ENCODE measurements at places on chromosomes 16 and 17.
A peak's percentile ranks its signal among the peaks of the same experiment; 100 is the strongest.

DNA sequence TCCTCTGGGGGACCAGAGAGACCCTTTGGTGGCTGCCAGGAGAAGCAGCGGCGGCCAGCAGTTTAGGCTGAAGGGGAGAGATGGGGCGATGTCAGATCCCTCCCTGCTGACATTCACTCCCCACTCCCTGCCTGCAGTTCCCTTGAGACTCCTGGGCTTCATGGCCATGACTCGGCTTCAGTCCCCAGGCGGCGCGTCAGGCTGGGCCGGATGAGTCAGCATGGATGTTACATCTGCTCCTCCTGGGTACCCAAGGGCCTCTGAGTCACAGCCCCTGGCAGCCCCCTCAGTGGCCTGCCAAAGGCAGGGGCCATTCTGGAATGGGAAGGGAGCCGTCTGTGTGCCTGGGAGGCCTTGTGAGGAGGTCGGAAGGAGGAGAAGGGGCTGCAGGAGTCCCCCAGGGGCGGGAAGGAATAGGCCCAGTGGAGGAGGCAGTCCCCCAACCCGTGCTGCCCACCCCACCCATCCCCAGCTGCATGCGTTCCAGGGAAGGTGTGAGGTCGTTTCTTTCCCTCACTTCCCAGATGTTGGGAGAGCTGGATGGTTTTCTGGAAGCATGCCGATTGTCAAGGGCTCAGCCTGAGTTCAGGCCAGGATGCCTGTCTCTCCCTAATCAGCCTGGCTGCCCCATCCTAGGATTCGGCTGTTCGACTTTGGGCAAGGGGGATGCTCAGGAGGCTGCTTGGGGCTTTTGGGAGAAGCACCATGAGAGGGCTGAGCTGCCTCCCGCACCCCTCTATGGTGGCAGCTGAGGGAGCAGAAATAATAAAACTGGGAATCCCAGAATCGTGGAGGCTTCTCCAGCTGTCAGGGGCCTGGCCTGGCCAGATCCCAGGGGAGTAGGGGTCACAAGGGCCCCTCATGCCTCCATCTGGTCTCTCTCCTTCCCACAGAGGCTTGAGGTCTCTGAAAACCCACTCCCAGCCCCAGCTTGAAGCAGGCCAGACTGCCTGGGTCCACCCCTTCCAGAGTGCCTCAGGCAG is 9.7 kb downstream of the RHBDL3 start:
- peak; percentile 12 for DNase-seq

DNA sequence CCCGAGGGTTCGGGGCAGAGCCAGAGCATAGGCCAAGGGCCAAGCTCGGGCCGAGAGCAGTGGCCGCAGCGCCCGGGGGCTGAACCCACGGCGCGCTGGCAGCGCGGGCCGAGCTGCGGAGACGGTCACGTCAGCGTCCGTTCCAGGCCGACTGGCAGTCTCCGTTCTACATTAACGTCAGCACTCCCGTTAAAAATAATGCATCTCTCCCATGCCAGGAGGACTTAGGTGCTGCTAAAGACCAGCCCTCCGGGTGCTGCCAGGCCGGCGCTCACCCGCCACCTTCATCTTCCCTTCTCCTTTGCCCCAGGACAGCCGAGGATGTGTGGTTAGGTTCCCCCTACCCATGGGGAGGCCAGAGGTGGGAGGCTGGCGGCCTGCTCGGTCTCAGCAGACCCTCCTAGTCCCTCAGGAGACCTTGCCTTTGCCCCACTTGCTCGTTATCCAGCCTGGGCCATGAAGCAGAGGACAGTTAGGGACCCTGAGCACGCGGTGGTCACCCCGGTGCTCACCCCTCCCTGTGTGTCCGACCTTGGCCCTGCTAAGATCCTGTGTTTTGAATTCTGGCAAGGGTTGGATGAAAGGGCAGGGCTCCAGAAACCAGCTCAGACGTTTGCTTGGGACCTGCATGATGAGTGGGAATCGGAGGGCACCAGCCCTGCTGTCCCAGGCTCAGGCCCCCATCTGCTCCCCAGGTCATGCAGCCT is 572 bp downstream of the MPG start:
- no peak for DNase-seq

DNA sequence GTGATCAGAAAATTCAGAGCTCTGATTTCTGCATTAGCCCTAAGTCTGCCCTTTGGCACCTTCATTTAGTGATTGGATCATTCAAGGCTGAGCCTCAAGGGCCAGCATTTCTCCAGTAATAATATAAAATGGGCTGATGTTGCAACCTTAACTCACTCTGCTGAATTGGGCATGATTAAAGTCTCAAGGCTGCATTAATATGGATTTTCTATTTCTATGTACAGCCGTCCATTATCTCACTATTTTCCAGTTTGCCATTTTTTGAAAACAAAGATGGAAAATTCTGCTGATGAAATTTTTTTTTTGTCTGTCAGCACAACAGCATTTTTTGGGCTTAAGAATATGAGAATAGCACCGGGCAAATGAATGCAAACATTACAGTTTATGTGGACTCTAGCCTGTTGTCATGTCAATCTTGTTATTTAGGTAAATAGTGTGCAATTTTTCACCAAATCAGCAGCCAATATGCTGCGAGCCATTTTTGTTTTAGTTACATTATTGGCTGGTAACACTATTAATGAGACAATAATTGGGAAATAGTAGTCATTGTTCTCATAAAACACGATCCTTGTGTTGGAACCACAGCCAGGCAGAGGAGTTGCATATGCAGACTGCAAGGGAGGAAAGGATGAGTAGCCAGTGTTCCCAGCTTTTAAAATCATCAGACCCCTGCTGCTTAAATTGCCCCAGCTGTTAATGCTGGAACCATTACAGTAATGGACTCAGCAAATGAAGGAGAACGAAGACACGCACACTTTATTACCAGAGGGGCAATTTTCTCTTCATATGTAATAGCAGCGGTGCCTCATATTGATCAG is 10.5 kb downstream of the FTO start:
- DNase-seq: no peak

GRCh38 chr16:27404163-27404823 is 2.3 kb downstream of the IL21R start:
- DNase-seq: no peak

- DNase-seq: no peak
Observed at GRCh38 chr16:66440970-66441369, 13.9 kb downstream of the BEAN1 start.

DNA sequence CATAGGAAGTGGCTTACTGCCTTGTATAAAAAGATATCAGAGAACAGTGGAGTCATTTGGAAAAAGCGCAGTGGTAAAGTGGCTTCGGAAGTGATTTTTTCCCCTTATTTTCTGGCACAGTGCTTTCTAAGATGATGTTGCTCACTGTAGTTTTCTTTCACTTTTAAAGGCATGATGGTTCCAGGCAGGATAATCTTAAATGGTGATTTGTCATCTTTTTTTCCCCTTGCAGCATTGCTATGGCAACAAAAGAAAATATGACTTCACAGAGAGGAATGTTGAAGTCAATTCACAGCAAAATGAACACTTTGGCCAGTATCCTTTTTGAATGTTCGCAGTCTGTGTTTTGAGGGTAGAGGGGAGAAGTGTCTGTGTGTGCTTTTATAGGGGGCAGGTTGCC is 42.5 kb downstream of the GOSR1 start:
- no peak for DNase-seq

DNA sequence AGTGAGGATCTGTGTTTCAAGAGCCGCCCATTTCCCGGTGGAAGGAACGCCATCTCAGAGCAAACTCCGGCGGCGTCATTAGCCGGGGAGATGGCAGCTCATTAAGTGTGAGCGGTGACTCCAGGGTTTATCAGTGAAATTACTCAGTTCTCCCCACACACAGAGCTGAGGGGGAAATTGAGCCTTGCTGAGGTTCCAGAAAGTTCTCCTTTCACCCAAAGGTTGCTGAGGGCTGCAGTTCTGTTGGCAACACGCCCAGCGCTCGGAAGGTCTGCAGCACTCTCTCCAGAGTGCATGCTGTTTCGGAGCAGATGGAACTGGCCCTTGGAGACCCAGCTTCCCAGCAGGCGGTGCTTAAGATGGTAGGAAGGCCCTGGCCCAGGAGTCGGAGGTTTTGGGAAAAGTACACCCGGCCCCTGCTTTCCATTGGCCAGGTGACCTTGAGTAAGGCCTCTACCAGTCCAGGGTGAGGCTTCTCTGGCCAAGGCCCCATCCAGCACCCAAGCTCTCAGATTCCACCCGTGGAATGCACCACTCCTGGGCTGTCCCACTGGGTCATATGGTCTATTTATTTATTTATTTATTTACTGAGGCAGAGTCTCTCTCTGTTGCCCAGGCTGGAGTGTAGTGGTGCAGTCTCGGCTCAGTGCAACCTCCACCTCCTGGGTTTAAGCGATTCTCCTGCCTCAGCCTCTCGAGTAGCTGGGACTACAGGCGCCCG is 167.7 kb upstream of the CIBAR2 start:
- DNase-seq: no peak

DNA sequence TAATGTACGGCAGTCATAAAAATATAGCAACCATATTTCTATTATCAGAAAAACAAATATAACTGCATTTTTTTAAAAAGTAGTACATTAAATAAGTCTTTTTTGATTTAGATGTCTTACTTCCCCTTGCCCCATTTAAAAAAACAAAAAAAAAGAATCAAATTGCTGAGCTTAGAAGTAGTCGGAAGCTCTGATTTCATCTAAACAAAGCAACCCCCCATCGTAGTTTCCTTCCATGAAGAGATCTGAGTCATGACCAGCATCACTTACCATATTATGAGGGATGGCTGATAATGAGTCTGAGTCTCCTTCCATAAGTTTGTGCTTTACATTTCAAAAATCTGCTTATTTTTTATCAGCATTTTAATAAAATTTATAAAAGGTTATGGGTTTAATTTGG is 86.2 kb downstream of the ITFG1 start:
- no peak for DNase-seq

- peak; percentile 80 for DNase-seq
Observed at GRCh38 chr16:30786936-30787612, at the start of gene ZNF629. Gene ZNF629, minus strand, starts transcription at chr16:30787205. Its CDS starts 2,723 bp downstream, at chr16:30784482.

- peak; percentile 41 for DNase-seq
Observed at GRCh38 chr16:3458278-3458851, 14.9 kb downstream of the NAA60 start.

DNA sequence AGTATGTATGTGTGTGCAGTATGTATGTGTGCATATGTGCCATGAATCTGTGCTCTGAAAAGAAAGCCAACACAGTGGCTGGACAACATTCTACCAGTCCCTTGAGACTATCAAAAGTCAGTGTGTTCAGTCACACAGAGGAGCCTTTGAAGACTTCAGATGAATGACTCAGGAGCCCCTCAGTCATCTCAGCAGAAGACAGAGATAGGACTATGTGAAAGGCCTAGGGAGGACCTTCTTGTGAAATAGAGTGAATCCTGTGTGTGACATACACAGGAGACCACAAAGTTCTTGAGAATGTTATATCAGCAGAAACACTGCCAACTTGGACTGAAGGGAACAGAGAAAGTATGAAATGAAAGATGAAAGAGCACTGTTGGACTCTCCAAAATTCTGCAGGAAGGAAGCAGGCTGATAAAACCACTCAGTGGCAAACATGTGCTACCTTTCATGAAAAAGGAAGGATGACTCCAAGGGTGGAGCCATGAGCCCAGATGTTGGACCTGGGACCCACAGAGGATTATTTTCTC is 108.4 kb downstream of the METRNL start:
- DNase-seq: no peak

- no peak for DNase-seq
Observed at GRCh38 chr16:57747496-57747895, 11.9 kb downstream of the KATNB1 start.

DNA sequence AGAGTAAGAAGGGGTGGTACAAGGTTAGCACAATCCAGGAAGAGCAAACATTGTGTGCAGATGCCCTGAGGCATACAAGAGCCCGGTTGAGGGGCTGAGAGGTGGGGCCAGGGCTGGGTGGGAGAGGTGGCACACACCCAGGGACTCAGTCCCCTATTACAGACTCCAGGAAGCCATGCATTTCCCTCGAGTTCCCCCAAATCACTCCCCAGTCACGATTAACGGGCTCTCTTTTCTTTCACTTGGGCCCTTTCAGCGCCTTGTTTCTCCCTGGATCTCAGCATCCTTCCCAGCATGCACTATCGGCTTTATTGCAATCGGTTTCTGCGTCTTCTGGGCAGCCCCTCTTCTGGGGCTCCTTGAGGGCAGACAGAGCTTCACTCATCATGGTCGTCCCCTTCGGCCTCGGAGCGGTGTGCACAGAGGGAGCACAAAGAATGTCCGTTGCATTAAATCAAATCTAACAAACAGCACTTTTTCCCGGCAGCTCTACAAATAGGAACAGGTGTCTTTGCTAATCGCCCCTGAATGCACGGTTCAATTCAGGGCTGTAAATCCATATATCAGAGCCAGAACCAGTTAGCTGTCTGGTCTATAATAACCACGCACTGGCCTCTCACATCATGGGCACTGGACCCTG is 184.6 kb upstream of the HSBP1 start:
- DNase-seq: no peak

DNA sequence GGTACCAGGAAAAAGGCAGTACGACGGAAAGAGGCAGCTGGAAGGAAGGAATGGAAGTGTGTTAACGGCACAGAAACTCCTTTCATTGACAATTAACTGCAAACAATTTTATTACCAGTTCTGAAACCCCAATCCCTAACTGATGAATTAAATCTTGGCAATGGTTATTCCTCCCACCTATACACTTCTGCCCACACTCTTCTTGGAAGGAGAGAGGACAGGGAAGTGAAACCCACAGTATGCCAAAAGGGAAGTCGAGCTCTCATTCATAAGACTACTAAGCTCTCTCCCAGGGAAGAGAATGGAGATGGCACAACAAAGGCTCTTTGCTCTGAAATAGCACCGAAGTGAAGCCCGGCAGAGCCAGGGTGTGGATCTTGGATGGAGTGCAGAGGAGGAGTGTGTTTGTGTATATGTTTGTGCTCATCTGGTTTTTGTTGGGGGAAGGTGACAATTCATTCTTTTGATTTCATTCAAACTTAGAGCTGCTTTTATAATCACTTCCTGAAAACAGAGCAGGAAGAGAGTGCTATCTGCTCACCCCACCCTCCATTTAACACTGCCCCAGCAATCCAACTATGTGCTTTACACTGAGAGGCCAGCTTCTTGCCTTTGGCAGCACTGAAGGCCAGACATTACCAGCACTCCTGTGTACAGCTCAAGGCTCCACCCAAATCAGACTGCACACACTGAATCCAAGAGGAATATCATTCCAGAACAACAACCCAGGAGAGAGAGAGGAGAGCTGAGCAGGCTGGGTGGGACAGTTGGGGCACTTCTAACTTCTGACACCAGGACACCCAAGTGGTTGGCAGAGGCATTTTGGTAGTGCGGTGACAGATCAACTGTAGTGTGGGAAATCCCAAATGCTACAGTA is 68.7 kb downstream of the HIC1 start:
- DNase-seq: no peak

DNA sequence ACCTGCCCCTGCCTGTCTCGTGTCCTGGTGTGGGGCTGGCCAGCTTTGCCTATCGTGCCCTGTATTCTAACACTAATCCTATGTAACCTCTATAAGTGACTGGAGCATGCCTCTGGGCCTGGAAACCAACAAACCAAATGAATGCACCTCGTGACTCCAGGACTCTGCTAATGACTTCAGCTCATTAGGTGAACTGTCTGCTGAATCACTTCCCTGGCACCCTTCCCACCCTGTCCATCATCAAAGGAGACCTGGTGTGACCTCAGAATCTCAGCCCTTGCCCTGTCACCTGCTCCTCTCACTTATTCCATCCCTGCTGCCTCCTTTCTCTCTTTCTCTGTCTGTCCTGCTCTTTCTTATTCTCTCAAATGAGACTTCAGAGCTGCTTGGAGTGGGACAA is 322.4 kb downstream of the CBLN1 start:
- DNase-seq: no peak

- no peak for DNase-seq
Observed at GRCh38 chr16:1458977-1459341, 14.6 kb upstream of the CCDC154 start.

GRCh38 chr16:48526058-48526957 is 83.7 kb downstream of the N4BP1 start:
- DNase-seq: no peak

Data from nucleus accumbens (tissue), 56 donors.